ENCODE measurements at places on chromosomes 7 and 10.

DNA sequence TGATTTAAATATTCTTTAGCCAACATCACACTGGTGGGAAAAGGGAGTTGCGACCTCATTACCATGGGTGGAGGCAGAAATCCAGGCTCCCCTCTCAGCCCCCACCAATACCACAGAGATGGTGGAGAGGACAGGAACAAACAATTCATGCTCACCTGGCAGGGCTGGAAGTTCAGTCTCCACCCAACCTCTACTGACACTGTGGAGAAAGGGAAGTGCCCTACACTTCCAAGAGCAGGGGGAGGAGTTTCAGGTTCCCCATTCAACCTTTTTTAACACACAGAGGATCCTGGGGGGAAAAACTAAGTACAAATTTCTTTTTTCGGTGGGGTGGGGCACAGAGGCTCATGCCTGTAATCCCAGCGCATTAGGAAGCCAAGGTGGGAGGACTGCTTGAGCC is 210.1 kb upstream of the KCTD7 start:
- no peak for DNase-seq

DNA sequence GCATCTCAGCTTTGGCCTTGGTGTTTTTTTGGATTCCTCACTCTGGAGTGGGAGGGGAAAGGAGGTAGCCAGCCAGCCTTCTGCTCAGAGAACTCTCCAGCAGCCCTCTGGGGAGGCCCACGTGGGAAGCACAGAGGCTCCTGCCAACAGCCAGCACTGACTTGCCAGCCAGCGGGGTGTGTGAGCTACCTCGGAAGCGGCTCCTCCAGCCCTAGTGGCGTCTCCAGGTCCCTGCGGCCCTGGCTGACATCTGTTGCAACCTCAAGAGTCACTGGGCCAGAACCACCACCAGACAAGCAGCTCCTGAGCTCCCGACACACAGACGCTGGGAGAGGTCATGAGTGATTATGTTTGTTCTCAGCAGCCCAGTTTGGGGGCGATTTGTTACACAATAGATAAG is 180.2 kb upstream of the FZD8 start:
- DNase-seq: no peak

DNA sequence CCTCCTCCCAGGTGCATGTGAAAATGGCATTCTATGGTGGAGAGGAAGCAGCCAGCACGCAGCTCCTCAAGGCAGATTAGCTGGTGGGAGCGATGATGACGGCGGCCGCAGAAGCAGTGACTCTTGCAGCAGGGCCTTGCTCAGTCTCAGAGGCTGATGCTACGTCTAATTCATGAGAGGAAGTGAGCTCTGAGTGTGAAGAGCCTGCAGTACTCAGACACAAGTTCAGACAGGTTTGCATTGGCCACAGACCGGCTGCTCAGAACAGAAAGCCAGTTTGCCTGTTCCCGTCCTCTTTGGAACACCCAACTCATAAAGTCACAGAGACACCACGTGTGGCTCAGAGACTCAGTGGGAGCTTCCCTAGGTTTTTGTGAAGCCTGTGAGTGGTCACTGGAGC is 136.5 kb downstream of the ADARB2 start:
- DNase-seq: no peak

DNA sequence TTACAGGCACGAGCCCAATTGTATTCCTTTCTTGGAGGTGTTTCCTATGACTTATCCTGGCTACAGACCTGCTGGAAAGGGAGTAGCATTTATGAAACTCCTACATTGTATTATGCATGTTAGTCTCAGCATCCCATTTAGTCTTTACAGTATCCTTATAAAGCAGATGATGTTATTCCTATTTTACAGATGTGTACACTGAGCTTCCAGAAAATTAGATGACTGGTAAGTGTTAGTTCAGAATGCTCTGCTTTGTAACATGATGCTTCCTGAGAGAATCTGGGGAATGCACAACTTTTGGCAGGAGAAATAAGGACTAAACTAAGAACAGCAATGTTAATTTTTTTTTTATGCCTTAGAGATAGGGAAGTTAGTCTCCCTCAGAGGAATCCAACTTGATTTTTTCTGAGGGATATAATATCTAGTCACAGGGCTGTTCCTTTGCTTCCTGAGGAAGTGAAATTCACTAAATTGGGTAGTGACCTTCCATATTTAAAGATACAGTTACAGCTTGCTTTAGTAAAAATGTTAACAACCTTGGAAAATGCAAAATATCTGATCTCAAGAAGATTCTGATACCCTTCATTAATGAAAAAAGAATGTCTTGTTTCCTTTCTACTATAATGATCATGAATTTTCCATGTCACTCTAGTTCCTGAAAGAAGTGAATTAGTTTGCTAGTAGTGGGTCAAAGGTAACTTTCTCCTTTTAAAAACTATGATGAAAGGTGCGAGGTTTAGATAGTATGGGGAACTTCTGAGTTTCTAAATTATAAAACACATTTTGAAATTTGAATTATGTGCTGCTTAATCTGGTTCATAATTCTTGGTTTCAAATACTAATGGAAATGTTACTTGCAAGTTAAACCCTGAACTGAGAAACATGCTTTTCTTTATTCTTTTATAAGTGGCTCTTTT is 194.0 kb upstream of the PRPS1L1 start:
- no peak for DNase-seq

GRCh38 chr7:104444017-104444416 is 115.6 kb downstream of the LHFPL3 start:
- no peak for DNase-seq
